T1000 (cell line): ENCODE measurements at places on chromosomes 7 and 10.
A peak's percentile ranks its signal among the peaks of the same experiment; 100 is the strongest.

DNA sequence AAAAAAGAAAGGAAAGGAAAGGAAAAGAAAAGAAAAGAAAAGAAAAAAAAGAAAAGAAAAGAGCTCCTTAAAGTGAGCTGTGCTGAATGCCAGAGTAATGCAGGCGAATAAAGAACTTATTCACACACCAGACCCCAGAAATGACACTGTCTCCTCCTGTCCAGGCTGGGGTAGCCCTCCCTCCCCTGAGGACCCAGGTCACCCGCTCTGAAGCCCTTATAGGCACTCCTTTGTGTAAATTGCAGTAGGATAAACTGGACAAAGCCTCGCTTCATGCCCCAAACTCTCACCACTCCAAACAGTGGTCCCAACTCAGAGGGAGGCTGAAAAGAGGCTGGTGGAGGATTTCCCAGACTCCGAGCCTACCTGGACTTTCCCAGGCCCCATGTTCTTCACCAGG, 46.3 kb downstream of the PKD1L1 start:
- no peak for DNase-seq

- no peak for DNase-seq
Measured at GRCh38 chr7:22016507-22016906, 70.8 kb upstream of the CDCA7L start.

GRCh38 chr7:157402388-157402703, 65.5 kb downstream of the DNAJB6 start:
- no peak for DNase-seq

GRCh38 chr7:152672626-152673025, 3.3 kb downstream of the XRCC2 start:
- no peak for DNase-seq

GRCh38 chr10:122624546-122624945, 64.0 kb downstream of the DMBT1 start:
- DNase-seq: no peak

- DNase-seq: no peak
Measured at GRCh38 chr7:116652793-116653192, 19.2 kb upstream of the MET start.

- DNase-seq: no peak
Measured at GRCh38 chr7:2425749-2426148, 22.3 kb downstream of the CHST12 start.

- DNase-seq: no peak
Measured at GRCh38 chr10:48364659-48365405, 58.4 kb downstream of the MAPK8 start.

DNA sequence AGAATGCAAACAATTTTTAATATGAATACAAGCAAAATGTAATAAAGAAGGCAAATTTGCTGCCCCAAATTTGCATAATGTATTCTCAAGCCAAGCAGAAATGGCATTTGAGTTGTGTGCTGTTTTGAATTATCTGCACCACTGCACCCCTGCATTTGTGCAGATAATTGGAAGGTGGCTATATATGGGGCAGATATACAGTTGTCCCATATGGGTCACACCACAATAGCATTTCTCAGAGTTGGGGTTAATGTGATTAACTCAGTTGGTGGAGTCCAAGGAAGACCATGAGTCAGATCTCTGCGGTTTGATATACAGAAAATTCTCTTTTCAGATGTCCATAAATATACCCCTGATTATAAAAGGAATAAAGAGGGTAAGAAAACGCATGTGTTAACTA, 68.9 kb upstream of the EXOC4 start:
- no peak for DNase-seq

DNA sequence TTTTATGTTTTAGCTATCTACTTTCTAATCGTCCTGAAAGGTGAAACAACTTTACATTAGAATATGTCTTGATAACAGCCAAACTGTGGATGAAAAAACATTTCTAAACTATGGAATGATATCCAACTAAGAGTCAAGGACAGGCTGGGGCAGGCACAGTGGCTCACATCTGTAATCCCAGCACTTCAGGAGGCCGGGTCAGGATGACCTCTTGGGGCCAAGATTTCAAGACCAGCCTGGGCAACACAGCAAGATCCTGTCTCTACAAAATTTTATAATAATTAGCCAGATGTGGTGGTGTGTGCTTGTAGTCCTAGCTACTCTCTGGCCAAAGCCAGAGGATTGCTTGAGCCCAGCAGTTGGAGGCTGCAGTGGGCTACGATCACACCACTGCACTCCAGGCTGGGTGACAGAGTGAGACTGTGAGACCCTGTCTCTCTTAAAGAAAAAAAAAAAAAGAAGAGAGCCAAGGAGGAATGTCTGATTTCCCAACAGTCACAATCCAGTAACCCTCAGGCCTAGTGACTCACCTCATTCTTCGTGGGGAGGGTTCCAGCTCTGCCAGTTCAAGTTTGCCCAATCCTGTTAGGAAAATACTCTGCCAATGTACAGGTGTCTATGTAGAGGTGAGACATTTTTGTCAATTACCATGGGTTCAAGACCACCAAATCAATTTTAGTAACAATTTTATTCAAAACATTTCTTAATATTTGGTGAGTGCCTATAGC, 14.6 kb upstream of the FZD1 start:
- no peak for DNase-seq

GRCh38 chr7:106757846-106758245, 96.9 kb upstream of the CCDC71L start:
- no peak for DNase-seq

DNA sequence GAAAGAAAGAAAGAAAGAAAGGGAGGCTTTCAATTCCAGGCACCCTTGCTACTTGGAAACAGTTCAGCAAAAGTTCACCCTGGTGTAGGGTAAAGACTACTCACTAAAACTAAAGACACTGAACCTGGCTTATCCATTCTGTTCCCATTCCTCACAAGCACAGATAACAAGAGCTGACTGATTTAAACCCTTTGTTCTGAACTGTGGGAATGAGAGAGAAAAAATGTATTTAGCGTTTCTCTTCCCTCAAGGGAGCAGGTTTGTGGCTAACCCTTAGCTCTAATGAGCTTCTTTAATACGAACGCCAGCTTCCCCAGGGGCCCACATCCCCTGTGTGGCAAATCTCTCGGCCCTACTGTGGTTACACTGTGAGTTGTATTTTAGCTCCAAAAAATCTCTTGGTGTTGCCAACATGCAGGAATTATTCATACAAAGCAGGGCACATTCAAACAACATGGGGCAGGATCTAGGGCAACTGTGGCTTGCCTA, 23.3 kb downstream of the PRTFDC1 start:
- peak; percentile 50 for DNase-seq

GRCh38 chr7:19161671-19162070, 16.4 kb upstream of the FERD3L start:
- DNase-seq: no peak

- no peak for DNase-seq
Measured at GRCh38 chr10:128220021-128220420, 93.8 kb upstream of the MKI67 start.

- DNase-seq: no peak
Measured at GRCh38 chr10:79058899-79059841, 9.6 kb upstream of the ZMIZ1 start.

- DNase-seq: no peak
Measured at GRCh38 chr7:10977113-10977512, 3.4 kb downstream of the PHF14 start.

- no peak for DNase-seq
Measured at GRCh38 chr7:46385662-46386309, 464.7 kb upstream of the IGFBP3 start.

- no peak for DNase-seq
Measured at GRCh38 chr10:32955299-32955772, 2.7 kb downstream of the ITGB1 start.

DNA sequence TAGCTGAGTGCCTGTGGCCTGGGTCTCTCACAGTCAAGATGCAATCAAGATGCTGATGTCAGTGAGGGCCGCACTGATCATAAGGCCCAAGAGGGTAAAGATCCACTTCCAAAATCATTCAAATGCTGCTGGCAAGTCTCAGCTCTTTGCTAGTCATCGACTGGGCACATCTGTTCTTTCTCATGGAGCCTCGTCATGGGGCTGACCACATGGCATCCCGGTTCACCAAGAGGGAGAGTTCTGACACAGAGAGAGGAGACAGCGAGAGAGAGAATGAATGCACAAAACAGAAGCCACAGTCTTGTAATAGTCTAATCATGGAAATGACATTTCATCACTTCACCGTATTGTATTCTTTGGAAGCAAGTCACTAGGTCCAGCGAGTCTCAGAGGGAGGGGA, 1067.5 kb upstream of the C7orf33 start:
- DNase-seq: no peak

- no peak for DNase-seq
Measured at GRCh38 chr7:13508586-13508985, 480.9 kb downstream of the ETV1 start.

DNA sequence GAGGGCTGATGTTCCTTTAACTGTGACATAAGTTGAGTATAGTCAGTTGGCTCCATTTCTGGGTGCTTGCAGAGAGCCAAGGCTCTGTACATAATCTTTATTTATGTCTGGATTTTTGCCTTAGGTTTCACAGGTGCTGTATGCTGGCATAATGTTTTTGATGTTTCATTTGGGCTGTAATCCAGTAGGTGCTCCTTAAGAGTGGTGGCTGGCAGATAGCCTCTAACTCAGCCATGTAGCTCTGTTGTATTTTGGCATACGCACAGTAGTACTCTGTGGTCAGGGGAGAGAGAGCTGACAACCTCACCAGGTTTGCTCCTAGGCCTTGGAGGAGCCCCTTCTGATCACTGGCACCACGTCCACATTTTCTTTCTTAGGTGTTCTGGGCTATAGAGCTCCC, 61.1 kb downstream of the RNF133 start:
- no peak for DNase-seq

GRCh38 chr7:51732951-51733350, 416.3 kb upstream of the COBL start:
- no peak for DNase-seq

GRCh38 chr7:50473531-50473930, 23.4 kb upstream of the FIGNL1 start:
- DNase-seq: no peak

DNA sequence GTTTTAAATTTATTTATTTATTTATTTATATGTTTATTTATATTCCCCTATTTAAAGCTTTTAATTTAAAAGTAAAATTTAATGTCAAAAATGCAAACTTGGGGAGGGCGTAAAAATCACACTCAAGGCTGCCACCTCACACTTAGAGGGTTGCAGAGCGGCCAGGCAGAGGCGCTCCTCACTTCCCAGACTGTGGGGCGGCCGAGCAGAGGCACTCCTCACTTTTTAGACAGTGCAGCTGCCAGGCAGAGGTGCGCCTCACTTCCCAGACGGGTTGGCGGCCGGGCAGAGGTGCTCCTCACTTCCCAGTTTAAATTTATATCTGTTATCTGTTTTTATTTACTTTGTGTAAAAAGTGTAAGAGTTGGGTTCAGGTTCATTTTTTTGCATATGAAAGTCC, 10.0 kb upstream of the ZNF425 start:
- no peak for DNase-seq

DNA sequence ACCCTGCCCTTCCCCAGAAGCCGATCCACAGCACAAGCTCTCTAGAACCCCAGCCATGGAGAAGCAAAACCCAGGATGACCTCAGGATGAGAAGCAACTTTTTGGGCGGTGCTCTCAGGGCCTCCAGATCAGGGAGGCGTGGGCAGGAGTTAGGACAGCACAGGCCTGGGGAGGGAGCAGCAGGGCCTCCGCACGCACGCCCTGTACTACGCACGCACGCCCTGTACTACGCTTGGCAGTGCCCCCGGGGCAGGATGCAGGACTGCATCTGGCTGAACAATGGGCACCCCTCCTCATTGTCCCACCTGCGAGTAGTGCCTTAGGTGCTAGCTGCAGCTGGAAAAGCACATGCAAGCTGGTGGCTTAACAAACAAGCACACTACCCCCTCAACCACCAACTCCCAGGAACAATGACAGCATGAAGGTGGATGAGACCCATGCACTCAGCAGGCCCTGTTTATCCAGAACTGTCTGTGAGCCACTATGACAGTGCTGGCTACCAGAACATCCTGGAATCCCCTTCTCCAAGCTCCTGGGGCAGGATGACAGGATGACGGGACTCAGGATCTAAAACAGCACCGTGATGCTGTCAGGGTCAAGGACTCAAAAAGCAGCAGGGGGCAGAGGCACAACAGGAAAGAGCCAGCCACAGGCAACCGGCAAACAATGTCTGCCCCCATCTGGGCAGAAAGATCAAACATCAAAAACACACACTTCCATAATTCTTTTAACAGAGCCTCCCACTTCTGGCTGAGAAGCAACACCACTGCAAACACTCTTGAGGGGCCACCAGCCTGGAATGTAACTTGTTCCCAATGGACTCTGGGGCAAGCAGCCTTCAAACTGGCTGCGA, 11.8 kb downstream of the PODXL start:
- DNase-seq: no peak
